ENCODE measurements at places on chromosomes 12 and 14. TPM values are rescaled to one million over a fixed set of nuclear protein-coding genes. Genes with fewer than 3 reads are reported as not detected.

Gene P2RX7
- 5.0 TPM for total RNA-seq

Gene PTGDR
- not detected for total RNA-seq

Gene TSPAN19
- not detected for total RNA-seq

Gene RASSF3
- total RNA-seq = 12.4 TPM

Gene CAMKK2
- total RNA-seq = 5.8 TPM

DNA sequence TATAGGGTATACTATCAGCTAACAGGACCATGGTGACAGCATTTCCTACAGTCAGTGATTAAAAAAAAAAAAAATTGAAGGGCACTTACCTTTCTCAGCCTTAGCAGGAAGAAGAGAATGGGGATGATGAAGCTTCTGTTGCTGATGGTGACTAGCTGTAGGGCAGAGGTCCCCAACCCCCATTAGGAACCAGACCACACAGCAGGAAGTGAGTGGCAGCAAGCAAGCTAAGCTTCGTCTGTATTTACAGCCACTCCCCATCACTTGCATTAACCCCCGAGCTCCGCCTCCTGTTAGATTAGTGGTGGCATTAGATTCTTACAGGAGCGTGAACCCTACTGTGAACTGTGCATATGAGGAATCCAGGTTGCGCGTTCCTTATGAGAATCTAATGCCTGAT, 91.3 kb upstream of the USP44 start:
- no peak for DNase-seq

DNA sequence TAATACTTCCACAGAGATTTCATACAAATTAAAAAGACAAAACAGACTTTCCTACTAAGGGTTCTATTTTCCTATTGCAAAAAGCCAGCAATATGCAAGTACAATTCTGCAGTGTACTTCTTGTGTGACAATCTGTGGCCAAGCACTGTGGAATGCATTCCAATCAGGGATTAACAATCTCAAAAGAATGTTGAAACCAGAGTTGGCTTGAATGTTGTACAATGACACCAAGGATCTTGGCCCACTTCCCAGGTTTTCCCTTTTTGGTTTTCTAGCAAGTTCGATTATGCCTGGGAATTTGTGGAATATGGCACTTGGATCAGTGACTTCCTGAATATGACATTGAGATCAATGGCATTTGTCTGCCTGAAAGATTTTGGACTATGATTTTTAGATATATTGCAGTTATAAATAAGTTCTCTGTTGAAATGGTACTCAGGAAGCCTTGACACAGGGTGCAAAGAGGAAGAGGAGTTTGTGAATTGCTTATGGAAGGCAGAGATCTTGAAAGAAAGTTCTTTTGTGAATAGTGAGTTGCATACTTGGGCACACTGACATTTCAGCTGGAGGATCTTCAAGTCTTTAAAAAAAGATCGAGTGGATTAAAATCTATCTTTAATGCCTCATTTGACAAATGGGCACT, 81.4 kb upstream of the FERMT2 start:
- DNase-seq = peak; percentile 86

DNA sequence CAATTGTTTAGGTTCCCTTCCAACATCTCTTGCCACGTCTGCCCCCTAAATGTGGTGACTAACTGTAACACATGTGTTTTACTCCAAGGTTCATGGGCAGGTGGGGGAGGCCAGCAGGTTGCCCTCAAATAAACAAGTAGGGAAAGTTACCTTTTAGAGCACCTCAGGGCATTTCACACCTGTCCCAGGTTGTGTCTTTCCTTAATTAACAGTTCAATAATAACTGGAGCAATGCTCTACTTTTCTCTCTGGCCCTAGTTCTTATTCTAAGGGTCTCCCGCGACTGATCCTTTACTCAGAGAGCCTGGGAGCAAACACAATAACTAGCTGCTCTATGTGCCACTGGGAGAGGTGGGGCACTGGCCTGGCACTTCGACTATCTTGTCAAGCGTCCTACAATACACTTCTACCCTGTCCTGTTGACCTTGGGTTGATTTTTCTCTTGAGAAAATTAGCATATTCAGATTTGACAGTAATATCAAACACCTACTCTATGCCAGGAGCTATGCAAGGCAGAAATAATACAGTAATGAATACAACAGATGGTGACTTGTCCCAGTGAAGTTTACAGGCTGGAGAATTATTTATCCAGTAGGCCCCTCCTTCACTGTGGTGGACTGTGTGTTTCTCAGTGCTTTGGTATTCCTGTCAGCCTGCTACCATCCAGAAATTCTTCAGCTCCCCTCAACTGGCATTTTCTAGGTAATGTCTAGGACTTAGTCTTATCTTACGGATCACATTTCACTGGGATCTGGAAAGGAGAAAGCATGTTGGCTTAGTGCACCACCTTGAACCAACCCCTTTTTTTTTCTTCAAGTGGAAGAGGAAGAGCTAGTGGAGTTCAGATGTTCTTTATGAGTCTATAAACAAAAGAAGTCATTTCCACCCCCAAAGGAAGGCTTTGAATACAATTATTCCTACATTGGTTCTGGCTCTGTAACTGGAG, 202.6 kb downstream of the CRADD start:
- DNase-seq = peak; percentile 15

DNA sequence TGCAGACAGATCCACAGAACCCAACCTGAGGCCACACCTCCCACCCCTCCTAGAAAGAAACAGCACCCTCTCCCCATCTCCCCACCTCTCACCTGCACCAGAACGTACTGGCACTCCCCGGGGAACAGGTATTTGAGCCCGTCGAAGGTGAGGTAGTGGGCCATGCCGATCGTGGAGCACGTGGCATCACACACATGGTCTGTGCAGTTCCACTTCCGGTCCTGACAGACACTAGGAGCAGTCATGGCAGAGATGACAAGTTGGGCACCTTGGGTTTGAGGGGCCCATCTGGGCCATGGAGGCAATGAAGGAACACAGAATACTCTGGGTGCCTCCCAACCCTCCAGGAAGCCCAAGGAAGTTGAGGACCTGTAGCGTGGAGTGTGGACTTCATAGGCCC, 89.5 kb upstream of the ANO2 start:
- DNase-seq = no peak

GRCh38 chr14:103085106-103086091, 1.4 kb downstream of the LBHD2 start:
- DNase-seq = no peak

- no peak for DNase-seq
Observed at GRCh38 chr12:64821116-64821630, 3.3 kb upstream of the TBC1D30 start.

- DNase-seq = peak; percentile 48
Observed at GRCh38 chr14:93984070-93984469, 7.7 kb upstream of the ASB2 start.

GRCh38 chr12:19783547-19784444, 344.5 kb downstream of the AEBP2 start:
- no peak for DNase-seq

DNA sequence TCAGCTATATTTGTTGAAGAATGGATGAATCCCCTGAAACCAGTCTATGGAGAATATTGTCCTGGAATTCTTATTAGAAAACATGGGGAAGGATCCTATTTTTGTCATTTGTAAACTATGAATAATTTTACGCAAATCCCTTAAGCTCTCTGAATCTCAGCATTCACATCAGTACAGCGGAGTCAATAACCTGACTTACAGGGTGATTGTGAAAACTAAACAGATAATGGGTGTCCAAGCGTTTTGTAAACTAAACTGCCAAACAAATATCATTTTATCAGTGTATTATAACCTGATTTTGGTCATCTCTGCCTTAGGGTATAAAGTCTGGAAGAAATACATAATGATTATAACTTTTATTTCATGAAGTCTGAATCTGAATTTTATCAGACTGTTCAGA, 10.0 kb downstream of the ART4 start:
- no peak for DNase-seq

GRCh38 chr12:97159377-97159776, 252.3 kb downstream of the NEDD1 start:
- no peak for DNase-seq

DNA sequence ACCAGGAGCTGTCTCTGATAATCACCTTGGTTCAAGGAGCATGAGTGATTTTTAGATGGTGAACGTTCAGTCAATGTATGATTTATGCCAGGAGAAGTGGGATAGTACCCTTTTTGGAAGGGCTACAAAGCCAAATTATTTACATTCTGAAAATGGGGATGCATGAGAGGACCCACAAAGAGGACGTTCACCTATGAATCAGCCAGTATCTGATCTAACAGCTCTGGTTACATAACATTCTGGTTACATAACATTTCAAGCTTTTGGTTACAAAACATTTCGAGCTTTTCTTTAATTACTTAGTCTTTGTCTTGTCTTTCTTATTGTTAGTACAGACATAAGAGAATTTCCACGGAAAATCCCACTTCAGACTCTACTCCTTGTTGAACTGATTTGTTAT, 68.8 kb downstream of the SLCO1A2 start:
- DNase-seq = no peak

DNA sequence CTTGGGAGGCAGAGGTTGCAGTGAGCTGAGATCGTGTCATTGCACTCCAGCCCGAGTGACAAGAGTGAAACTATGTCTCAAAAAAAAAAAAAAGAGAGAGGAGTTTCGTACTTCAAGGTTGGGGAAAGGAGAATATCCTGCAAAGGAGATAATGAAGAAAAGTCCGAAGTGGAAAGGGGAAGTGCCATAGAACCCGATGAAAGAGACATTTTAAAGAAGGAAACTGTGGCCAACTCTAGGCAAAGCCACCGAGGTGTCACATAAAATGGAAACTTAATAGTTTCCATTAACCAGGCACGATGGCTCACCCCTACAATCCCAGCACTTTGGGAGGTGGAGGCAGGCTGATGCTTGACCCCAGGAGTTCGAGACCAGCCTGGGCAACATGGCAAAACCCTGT, 15.0 kb upstream of the LTBP2 start:
- no peak for DNase-seq

DNA sequence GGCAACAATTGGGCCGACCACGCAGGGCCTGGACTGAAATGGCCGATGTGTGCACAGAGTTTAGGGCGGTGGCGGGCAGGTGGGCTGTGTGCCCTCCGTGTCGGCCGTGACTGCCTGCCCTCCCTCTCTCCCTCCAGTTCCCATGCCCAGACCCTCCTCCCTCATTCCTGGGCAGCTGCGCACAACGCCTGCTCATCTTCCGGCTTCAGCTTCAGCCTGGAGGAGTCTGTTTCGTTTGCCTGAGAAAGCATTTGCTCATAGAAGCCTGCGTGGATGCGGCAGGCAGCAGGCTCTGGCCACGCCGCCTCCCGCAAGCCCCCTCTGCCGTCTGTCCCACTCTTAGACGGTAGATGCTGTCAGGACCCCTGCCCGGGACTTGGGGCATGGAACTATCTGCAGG, 47.3 kb upstream of the FZD10 start:
- no peak for DNase-seq

DNA sequence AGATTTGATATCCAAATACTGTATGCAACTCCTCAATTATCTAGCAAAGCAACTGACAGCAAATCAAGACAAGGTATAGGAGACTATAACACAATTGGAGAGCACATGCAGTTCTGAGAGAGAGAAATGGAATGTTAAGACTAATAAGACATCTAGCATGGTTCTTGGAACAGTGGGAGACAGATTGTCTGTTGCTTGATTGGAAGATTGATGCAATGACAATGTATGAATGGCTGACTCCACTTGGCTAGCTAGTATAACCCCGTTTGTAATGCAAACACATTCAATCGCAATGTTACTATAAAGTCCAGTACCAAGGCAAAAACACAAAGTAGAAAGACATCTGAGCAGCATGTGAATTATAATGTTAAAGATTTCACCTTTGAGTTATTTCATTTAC, 179.3 kb downstream of the RPL10L start:
- DNase-seq = no peak

GRCh38 chr12:44812062-44812461, 64.1 kb downstream of the NELL2 start:
- no peak for DNase-seq

DNA sequence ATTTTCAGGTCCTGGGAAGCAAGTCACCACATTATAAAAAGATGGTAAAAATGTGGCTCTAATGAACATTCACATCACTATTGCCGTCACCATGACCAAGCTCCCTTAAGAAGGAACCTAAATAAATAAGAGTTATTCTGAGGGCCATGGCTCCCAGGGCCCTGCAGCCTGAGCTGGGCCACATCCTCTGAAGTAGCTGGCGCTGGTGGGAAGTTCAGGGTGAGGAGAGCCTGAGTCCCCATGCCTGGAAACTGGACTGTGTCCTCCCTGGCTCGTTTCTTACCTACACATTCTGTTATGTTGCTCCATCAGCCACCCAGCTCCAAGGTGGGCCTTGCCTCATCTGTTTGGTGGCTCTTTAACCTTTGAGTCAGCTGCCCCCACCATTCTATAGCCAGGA, 42.5 kb downstream of the TSPAN11 start:
- no peak for DNase-seq

- DNase-seq = no peak
Observed at GRCh38 chr12:32561931-32562341, 117.2 kb upstream of the DNM1L start.
